ENCODE measurements at places on chromosomes 6 and 20.
A peak's percentile ranks its signal among the peaks of the same experiment; 100 is the strongest.

- H3K27ac ChIP-seq: peak overlapping the region; percentile 21
- peak overlapping the region; percentile 33 for H3K4me3 ChIP-seq
- peaks cover 7% of the 10 kb centered on the region for H3K4me1 ChIP-seq
- no peaks in the 10 kb centered on the region for H3K27me3 ChIP-seq
- DNase-seq: no peak
These were observed 536 bp upstream of the MTFR2 start for GRCh38 chr6:136250686-136251008.

DNA sequence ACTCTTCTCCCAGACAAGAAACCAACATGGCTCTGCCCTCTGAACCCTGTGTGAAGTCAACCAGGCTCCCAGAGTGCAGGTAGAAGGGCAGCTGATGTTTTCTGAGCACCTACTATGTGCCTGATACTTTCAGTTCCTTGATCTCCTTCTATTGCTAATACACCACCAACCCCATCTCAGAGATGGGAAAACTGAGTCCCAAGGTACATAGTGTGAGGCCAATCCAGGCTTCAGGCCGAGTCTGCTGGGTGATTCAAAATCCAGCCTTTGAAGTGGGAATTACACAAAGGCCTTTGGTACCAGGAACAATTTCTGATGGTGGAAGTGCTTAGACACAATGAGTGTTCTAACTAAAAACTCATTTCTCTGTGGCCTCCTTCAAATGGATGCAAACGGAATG is 96.3 kb downstream of the NFATC2 start:
- H3K27me3 ChIP-seq: no peaks in the 10 kb centered on the region
- no peaks in the 10 kb centered on the region for H3K36me3 ChIP-seq
- H3K27ac ChIP-seq: no peak overlapping the region
- no peak for DNase-seq

- no peaks in the 10 kb centered on the region for H3K4me1 ChIP-seq
- H3K27me3 ChIP-seq: peaks cover 6% of the 10 kb centered on the region
- peak overlapping the region; percentile 86 for H3K27ac ChIP-seq
- H3K36me3 ChIP-seq: no peaks in the 10 kb centered on the region
- H3K4me3 ChIP-seq: no peak overlapping the region
These were observed 6.9 kb upstream of the RPS6KA2 start for GRCh38 chr6:166633732-166634535.

DNA sequence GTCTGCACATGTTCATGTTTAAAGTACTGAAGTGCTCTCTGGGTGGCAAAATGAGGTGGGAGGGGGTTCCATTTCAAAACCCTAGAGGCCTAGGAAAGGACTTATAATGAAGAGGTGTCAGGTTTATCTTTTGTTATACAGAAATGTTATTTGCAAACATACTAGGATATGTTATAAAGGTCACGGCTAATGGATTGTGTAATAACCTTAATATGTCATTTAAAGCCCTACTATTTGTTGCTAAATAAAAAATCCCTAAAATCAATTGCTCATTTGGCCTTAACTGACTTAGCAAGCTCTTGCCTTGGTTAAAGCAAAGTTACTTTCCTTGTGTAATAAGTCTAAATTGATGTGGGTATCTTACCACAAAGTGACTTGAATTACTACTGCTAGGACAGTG is 8.8 kb downstream of the NKX2-4 start:
- no peak overlapping the region for H3K27ac ChIP-seq
- H3K4me1 ChIP-seq: no peaks in the 10 kb centered on the region
- peaks cover 6% of the 10 kb centered on the region for H3K27me3 ChIP-seq
- peaks cover 24% of the 10 kb centered on the region for H3K36me3 ChIP-seq
- no peak overlapping the region for H3K4me3 ChIP-seq

DNA sequence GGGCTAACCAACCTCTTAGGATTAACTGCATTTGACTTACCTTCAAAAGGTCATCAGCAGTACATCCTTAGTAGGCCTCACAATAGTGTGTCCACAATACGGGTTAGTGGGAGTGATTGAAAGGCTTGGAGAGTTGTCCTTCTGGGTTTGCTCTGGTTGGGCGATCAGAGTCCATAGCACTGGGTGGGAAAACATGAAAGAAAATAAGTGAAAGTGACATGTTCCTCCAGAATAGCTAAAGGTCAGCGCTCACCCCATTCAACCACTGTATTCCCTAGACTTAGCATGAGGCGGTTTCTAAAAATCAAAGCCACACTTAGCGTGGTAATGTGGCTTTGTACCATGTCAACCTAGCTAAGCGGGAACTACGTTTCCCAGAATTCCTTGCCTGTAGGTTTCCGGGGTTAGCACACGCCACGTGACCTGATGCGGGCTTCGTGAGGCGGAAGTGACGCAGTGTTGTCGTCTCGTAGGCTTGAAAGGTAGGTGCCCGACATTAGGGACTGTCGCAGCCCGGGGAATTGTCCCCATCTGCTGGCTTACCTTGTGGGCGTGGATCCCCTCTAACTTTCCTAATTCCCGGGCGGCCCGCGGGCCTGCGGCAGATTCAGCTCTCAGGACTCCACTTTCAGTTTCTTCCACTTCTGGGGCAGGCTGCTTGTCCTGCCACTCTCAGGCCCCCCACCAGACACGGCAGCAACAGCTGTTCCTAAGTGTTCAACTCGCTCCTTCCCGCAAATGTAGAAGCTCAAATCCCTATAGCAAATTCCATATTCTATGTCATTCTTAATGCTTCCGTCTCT is 19.8 kb upstream of the SCP2D1 start:
- no peaks in the 10 kb centered on the region for H3K27me3 ChIP-seq
- DNase-seq: peak; percentile 95
- H3K36me3 ChIP-seq: no peaks in the 10 kb centered on the region
- H3K4me3 ChIP-seq: peak overlapping the region; percentile 92

GRCh38 chr6:125050663-125051318 is 88.6 kb downstream of the RNF217 start:
- H3K27me3 ChIP-seq: no peaks in the 10 kb centered on the region
- no peak overlapping the region for H3K27ac ChIP-seq
- no peak for DNase-seq
- peaks cover 3% of the 10 kb centered on the region for H3K36me3 ChIP-seq
- H3K4me3 ChIP-seq: no peak overlapping the region

DNA sequence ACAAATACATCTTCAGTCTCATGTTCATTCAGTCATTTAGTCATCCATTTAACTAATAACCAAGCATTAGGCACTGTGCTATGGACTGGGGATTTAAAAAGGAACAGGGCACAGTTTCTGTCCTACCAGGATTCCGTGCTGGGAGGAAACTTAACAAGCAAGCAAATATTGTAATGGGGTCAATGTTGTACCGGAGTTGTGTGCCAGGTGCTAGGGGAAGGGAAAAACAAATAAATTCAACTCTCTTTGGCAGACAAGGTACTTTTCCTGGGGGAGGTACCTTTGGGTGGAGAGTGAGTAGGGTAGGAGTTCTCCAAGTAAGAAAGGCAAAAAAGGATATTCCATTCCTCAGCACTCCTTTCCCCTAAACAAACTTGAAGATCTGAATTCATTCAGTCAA is 90.3 kb downstream of the OLIG3 start:
- no peak overlapping the region for H3K4me3 ChIP-seq
- H3K36me3 ChIP-seq: no peaks in the 10 kb centered on the region
- no peaks in the 10 kb centered on the region for H3K4me1 ChIP-seq
- no peak for DNase-seq
- H3K27me3 ChIP-seq: no peaks in the 10 kb centered on the region
- H3K27ac ChIP-seq: no peak overlapping the region

DNA sequence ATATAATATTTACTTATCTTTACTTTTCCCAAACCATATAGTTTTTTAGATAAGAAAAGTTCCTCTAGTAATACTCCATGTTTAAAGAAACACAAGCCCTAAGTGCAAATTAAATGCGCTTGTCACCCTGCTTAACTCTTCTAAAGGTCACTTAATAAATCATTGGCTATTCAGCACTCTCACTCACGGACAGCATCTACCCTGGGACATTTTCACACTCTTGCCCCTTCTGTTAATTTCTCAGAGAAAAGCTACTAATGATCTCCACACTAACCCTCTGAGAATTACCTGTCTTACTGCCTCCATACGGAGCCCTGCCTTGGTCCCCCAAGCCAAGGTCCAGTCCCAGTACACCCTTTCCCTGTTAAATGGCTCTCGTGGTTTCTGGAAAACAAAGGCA is 102.2 kb downstream of the NRN1 start:
- H3K4me1 ChIP-seq: no peaks in the 10 kb centered on the region
- no peak overlapping the region for H3K27ac ChIP-seq
- DNase-seq: no peak
- H3K27me3 ChIP-seq: no peaks in the 10 kb centered on the region
- no peak overlapping the region for H3K4me3 ChIP-seq

DNA sequence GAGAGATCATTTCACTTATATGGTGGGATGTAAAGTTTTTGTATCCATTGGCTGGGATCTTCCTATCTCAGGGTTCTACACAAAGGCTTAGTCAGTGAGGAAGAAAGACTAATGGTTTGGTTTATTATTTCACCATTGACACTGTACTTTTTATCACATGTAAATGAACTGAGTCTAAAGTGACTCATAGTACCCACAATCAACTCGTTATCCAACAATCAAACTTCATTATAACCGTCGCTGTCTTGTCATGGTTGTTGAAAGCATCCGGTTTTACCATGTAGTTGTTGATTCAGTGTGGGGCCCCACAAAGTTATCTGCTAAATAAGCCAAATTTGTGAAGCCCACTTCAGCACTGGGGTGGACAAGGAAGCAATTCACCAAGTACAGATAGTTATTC is 55.8 kb upstream of the MTRF1L start:
- H3K4me3 ChIP-seq: no peak overlapping the region
- H3K27ac ChIP-seq: no peak overlapping the region
- DNase-seq: no peak
- no peaks in the 10 kb centered on the region for H3K27me3 ChIP-seq
- no peaks in the 10 kb centered on the region for H3K4me1 ChIP-seq

GRCh38 chr6:159969921-159970320 is 1.0 kb downstream of the IGF2R start:
- H3K27ac ChIP-seq: peak overlapping the region; percentile 97
- peaks cover 2% of the 10 kb centered on the region for H3K27me3 ChIP-seq
- peak; percentile 90 for DNase-seq
- H3K4me3 ChIP-seq: peak overlapping the region; percentile 98

- H3K27me3 ChIP-seq: no peaks in the 10 kb centered on the region
- no peaks in the 10 kb centered on the region for H3K36me3 ChIP-seq
- H3K4me1 ChIP-seq: peaks cover 40% of the 10 kb centered on the region
- no peak for DNase-seq
- H3K27ac ChIP-seq: no peak overlapping the region
These were observed 83.4 kb downstream of the JARID2 start for GRCh38 chr6:15329197-15329671.

DNA sequence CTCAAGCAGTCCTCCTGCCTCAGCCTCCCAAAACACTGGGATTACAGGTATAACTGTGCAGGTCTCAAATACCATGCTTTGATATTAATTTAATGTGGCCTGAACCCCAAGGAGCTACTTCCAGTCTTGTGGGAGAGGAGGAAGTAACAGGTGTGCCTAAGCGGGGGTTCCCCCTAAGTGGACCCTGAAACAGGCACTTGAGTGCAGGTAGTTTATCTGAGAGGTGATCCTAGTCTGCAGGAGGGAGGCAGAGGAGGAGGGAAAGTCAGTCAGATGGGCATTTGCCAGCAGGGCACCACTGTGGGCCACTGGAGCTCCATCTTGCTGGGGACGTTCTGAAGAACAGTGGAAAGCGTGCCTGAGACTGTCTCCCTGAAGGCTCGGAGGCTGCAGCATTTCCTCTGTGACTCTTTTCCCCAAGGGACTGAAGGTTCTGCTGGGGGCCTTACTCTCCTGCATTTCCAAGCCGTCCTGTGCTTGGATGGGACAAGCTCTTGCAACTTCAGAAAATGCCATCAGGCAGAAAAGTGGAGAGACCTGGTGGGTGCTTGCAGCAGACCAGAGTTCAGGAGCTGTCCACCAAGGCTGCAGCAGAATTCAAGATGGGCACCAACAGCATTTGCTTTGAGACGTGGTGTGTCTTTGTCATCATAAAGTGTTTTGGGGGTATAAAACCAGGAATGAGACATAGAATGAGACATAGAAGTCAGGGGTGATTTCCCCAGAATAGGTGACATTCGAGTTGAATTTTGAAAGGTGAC is 4.6 kb upstream of the DLGAP4 start:
- peaks cover 3% of the 10 kb centered on the region for H3K4me1 ChIP-seq
- H3K36me3 ChIP-seq: no peaks in the 10 kb centered on the region
- H3K27me3 ChIP-seq: peaks cover 41% of the 10 kb centered on the region
- no peak overlapping the region for H3K4me3 ChIP-seq

GRCh38 chr20:58651946-58652605 is 993 bp downstream of the STX16 start:
- H3K36me3 ChIP-seq: peaks cover 5% of the 10 kb centered on the region
- DNase-seq: peak; percentile 85
- peaks cover 53% of the 10 kb centered on the region for H3K4me1 ChIP-seq
- H3K27ac ChIP-seq: peak overlapping the region; percentile 98
- no peaks in the 10 kb centered on the region for H3K27me3 ChIP-seq

DNA sequence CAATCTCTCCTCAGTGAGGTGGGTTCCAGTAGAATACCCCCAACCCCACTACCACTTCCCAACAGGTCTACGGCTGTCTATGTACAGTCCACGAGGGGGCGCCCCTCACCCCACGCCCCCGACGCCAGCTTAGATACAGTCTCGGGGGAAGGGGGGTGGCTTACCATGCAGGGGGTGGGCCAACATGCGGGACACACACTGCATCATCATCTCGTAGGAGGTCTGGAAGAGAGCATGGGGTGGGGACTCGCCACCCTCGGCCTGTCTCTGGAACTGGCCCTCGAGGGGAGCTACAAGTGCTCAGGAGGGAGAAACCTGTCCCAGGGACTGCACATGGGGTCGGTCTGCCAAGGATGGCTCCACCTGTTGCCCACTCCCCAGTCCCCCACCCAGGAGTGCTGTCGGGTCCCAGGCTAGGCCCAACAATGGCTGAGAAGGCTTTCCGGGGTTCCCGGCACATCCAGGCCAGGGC is 8.5 kb downstream of the MTCH1 start:
- DNase-seq: no peak
- H3K27me3 ChIP-seq: no peaks in the 10 kb centered on the region
- peaks cover 60% of the 10 kb centered on the region for H3K36me3 ChIP-seq
- peaks cover 18% of the 10 kb centered on the region for H3K4me1 ChIP-seq
- H3K27ac ChIP-seq: no peak overlapping the region
- no peak overlapping the region for H3K4me3 ChIP-seq

DNA sequence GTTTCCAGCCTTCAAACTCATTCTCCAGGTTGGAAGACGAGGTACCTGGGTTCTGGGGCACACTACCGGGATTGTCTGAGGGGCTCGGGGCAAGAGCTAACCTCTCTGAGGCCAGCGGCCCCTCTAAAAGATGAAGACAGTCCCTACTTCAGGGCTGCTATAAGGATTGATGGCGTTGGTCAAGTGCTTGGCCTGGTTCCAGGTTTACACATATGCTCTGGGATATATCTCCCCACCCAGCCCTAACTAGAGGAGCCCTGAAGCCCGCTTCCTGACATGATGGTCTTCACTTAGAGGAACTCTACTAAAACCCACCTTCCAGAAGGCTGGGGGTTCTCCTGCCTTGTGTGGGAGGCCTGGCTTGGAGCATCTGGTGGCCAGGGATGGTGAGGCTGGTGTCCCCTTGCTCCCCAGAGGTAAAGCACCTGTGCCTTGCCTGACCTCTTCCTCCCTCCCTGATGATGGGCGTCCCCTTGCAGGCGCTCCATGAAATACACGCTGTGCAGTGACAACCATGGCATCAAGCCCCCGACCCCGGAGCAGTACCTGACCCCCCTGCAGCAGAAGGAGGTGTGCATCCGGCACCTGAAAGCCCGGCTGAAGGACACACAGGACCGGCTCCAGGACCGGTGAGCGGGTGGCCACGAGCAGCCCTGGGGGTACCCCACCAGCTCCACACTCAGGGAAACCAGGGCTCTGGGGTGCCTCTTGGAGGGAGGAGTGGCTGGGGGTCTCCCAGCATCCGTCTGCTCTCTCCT is 28.7 kb downstream of the SDCBP2 start:
- peaks cover 7% of the 10 kb centered on the region for H3K4me1 ChIP-seq
- no peaks in the 10 kb centered on the region for H3K36me3 ChIP-seq
- H3K27me3 ChIP-seq: no peaks in the 10 kb centered on the region
- DNase-seq: no peak
